ENCODE measurements at places on chromosomes 5 and 9.

- H3K4me1 ChIP-seq: peaks cover 3% of the 10 kb centered on the region
- H3K4me3 ChIP-seq: no peak overlapping the region
- H3K27me3 ChIP-seq: no peaks in the 10 kb centered on the region
- peak; percentile 44 for DNase-seq
- peak overlapping the region; percentile 46 for H3K27ac ChIP-seq
- H3K36me3 ChIP-seq: peaks cover 18% of the 10 kb centered on the region
These were observed 27.3 kb downstream of the PUM3 start for GRCh38 chr9:2816476-2817141.

GRCh38 chr5:118224546-118224945, 763.8 kb downstream of the DTWD2 start:
- no peak for DNase-seq
- H3K4me1 ChIP-seq: no peaks in the 10 kb centered on the region
- H3K27me3 ChIP-seq: no peaks in the 10 kb centered on the region
- H3K36me3 ChIP-seq: no peaks in the 10 kb centered on the region

DNA sequence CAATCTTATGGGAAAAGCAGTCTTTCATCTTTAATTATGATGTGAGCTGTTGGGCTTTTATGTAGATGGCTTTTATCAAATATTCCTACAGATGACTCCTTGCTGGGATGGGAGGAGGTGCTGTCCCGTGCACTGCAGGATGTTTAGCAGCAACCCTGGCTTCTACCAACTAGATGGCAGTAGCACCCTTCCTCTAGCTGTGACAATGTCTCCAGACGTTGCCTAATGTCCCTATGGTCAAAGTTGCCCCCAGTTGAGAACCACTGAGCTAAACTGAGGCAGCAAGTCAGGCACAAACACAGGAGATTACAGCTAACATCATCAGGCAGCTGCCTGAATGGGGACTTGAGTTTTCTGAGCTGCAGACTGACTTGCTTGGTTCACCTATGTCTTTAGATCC, 401.9 kb upstream of the PDE4D start:
- no peaks in the 10 kb centered on the region for H3K27me3 ChIP-seq
- no peaks in the 10 kb centered on the region for H3K36me3 ChIP-seq
- H3K4me3 ChIP-seq: no peak overlapping the region

DNA sequence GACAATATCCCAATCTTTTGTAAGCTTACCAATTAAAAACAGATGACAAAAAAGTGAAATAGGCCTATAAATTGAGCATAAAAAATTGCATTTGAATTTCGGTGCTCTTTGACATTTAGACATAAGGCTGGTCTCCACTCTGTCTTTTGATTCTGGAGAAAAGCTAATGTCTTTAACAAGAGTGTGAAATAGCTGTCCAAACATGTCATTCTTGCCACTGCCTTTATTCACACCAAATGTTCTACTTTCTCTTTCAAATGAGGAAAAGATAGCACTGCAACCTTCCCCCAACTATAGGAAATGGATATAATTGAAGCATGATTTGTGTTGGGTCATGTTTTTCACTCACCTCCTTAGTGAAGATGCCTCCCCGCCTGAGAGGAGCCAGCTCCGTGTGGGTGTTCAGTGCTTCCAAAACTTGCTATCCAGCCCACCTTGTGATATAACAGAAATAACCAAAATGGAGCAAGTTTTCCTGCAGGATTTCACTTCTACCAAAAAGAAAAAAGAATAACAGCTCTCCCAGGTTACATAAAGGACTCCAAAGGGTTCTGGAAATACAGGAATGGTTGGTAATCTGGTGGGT, 55.2 kb upstream of the STK32A start:
- no peaks in the 10 kb centered on the region for H3K36me3 ChIP-seq
- no peak overlapping the region for H3K27ac ChIP-seq
- peaks cover 14% of the 10 kb centered on the region for H3K4me1 ChIP-seq
- H3K4me3 ChIP-seq: no peak overlapping the region

DNA sequence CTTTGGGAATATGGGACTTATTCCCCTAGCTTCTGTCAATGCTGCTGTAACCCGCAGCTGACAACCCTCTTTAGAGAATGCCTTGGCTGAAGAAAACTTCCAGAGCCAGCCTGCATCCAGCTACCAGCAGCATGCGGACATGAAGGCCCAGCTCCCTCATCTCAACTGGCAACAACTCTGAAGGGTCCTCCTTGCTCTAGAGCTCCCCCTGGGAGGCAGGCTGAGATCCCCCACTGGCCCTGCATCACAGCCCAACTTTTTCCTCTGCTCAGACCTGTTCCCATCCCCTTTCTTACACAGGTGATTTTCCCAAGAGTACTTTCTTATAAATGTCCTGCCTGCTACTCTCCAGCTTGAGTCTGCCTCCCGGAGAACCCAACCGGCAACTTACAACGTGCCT, 18.7 kb upstream of the WNT8A start:
- no peak overlapping the region for H3K27ac ChIP-seq
- H3K27me3 ChIP-seq: no peaks in the 10 kb centered on the region
- no peaks in the 10 kb centered on the region for H3K4me1 ChIP-seq
- no peaks in the 10 kb centered on the region for H3K36me3 ChIP-seq

GRCh38 chr9:82961504-82962125, 101.3 kb downstream of the RASEF start:
- no peaks in the 10 kb centered on the region for H3K4me1 ChIP-seq
- H3K36me3 ChIP-seq: no peaks in the 10 kb centered on the region
- no peak overlapping the region for H3K27ac ChIP-seq
- H3K4me3 ChIP-seq: no peak overlapping the region
- no peaks in the 10 kb centered on the region for H3K27me3 ChIP-seq

DNA sequence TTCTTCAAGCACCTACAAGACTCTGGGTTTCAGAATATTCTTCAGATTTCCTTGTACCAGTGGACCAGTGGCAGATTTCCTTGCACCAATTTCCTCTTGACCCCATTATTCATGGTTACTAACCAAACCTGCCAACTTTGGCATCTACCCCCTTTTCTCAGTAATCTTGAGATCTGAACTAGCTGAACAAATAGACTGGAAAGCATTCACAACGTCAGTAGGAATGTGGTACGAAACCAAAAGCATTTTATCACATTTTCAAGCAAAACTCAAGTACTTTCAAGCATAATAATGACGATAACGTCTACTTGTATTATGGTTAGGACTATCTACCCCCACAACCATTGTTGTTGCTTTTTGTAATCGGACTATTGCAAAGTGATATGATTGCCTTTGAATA, 1217.3 kb downstream of the PTPRD start:
- no peak overlapping the region for H3K4me3 ChIP-seq
- H3K4me1 ChIP-seq: no peaks in the 10 kb centered on the region
- no peaks in the 10 kb centered on the region for H3K27me3 ChIP-seq

DNA sequence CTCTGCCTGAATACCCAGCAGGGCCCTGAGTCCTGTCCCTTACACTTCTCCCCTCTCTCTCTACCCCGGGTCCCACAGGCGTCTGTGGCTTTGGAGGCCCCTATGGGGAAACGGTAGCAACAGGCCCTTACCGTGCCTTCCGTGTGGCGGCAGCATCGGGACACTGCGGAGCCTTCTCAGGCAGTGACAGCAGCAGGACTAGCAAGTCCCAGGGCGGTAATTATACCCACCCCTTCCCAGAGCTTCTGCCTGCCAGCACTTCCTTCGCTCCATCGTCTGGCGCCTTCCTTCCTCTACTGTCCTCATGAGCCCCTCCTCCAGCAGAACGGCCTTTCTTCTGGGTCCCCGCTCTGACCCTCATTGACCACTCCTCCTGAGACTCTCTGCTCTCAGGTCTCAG, 17.9 kb upstream of the PHF2 start:
- no peaks in the 10 kb centered on the region for H3K27me3 ChIP-seq
- DNase-seq: no peak
- peaks cover 76% of the 10 kb centered on the region for H3K36me3 ChIP-seq
- H3K27ac ChIP-seq: no peak overlapping the region
- no peaks in the 10 kb centered on the region for H3K4me1 ChIP-seq

GRCh38 chr5:140590861-140591260, 26.2 kb downstream of the SLC35A4 start:
- H3K36me3 ChIP-seq: no peaks in the 10 kb centered on the region
- peaks cover 2% of the 10 kb centered on the region for H3K27me3 ChIP-seq

- H3K4me3 ChIP-seq: no peak overlapping the region
- H3K27ac ChIP-seq: no peak overlapping the region
- H3K36me3 ChIP-seq: no peaks in the 10 kb centered on the region
- H3K4me1 ChIP-seq: peaks cover 5% of the 10 kb centered on the region
These were observed 124.5 kb upstream of the PHYKPL start for GRCh38 chr5:178357121-178357521.

- no peaks in the 10 kb centered on the region for H3K27me3 ChIP-seq
- no peak overlapping the region for H3K27ac ChIP-seq
- H3K36me3 ChIP-seq: no peaks in the 10 kb centered on the region
- no peaks in the 10 kb centered on the region for H3K4me1 ChIP-seq
These were observed 65.5 kb upstream of the LIFR start for GRCh38 chr5:38621840-38622437.

DNA sequence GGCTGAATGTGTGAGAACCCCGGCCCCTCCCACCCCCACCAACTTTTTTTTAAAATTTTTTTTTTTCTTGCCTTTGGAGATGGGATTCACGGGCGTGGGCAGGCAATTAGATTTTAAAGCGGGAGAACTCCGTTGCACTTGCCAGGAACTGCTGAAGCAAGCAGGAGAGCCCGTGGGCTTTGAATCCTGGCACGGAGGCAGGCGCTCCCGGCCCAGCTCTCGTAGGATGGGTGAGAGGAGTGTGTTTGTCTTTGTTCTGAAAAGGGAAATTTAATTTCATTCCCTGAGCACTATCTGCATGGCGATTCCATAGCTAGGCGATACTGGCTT, 54.3 kb upstream of the BOD1 start:
- H3K36me3 ChIP-seq: no peaks in the 10 kb centered on the region
- H3K27me3 ChIP-seq: no peaks in the 10 kb centered on the region
- peak overlapping the region; percentile 78 for H3K27ac ChIP-seq
- no peak overlapping the region for H3K4me3 ChIP-seq

- H3K4me3 ChIP-seq: no peak overlapping the region
- H3K27ac ChIP-seq: no peak overlapping the region
- no peaks in the 10 kb centered on the region for H3K4me1 ChIP-seq
- no peaks in the 10 kb centered on the region for H3K27me3 ChIP-seq
- no peak for DNase-seq
- H3K36me3 ChIP-seq: no peaks in the 10 kb centered on the region
These were observed 47.3 kb upstream of the SUB1 start for GRCh38 chr5:32538031-32538547.

DNA sequence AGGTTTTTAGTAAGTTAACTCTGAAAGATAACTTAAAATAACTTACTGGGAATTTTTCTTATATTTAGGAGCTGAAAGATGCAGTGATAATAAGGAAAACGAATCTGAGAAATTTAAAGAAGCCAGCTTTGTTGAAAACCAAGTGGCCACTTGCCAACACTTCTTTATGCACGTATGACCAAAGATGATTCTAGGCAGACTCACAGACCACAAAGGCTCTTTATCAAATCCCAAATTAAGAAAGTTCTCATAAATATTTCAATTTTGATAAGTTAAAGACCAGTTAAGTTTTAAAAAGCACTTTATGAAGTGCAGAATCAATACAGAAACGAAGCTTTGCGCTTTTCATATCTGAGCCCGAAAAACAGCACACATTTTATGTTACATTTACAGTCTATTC, 1.5 kb downstream of the AFF4 start:
- peaks cover 2% of the 10 kb centered on the region for H3K36me3 ChIP-seq
- H3K27ac ChIP-seq: peak overlapping the region; percentile 92
- peaks cover 5% of the 10 kb centered on the region for H3K4me1 ChIP-seq
- H3K27me3 ChIP-seq: no peaks in the 10 kb centered on the region

DNA sequence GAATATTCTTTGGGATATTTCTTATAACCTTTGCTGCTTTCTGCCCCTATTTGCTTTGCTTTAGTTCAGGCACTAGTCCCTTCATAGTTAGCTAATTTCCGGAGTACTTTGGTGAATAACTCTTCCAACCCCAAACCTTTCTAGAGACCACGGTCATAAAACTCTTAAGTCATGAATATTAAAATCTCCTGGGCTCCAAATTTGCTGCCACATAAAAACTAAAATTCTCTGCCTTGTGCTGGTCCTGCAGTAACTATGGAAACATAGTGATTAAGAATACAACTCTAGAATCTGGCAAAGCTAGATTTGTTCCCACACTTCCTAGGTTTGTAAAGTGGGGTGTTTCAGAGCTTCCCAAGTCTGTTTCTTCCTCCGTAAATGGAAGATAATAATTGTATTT, 10.0 kb upstream of the ACTBL2 start:
- no peaks in the 10 kb centered on the region for H3K4me1 ChIP-seq
- DNase-seq: no peak
- peaks cover 3% of the 10 kb centered on the region for H3K27me3 ChIP-seq
- H3K4me3 ChIP-seq: no peak overlapping the region

GRCh38 chr9:27206041-27206440, 90.9 kb downstream of the EQTN start:
- no peak for DNase-seq
- no peaks in the 10 kb centered on the region for H3K4me1 ChIP-seq
- no peak overlapping the region for H3K4me3 ChIP-seq
- H3K27me3 ChIP-seq: no peaks in the 10 kb centered on the region
- no peaks in the 10 kb centered on the region for H3K36me3 ChIP-seq

GRCh38 chr9:2288309-2288708, 273.2 kb downstream of the SMARCA2 start:
- DNase-seq: no peak
- peaks cover 4% of the 10 kb centered on the region for H3K4me1 ChIP-seq
- H3K36me3 ChIP-seq: no peaks in the 10 kb centered on the region
- H3K27ac ChIP-seq: no peak overlapping the region
- no peak overlapping the region for H3K4me3 ChIP-seq
- H3K27me3 ChIP-seq: no peaks in the 10 kb centered on the region
